OCI-M1 (cell line): ENCODE measurements at places on chromosomes 2 and 18.

GRCh38 chr18:4417714-4418113 is 37.4 kb downstream of the DLGAP1 start:
- no peak for DNase-seq

DNA sequence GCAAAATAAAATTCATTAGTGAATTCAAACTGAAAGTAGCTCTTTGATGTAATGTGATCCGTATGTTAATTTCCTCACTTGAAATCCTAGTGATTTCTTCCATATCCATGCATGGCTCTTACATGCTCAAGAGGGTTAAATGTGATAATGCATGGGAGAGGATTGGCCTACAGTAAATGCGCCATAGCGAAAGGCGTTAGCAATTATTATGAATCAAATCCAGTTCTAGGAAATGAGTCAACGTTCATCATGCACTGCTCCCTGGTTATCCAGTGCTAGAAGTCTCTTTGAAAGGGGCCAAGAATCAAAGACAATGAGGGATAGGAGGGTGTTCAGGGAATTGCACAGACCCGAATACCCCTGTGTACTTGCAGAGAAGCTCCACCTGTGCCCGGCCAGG is 101.4 kb upstream of the RASGRP3 start:
- DNase-seq = no peak

DNA sequence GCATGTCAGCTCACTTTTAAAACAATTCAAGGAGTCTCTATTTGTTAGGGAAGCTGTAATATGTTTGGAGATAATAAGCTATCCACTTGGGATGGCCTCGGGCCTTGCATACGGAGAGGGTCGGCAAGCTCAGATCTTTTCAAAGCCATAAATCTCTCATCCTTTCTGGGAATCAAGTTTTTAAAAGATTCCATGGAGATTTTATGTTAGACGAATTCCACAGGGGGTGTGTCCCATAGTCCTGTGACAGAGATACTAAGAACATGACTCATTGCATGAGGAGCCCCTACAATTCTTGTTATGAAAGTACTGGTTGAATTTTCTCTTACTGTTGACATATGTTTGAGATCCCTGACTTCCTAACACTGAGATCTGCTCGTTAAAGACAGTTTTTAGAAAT is 108.7 kb downstream of the FEZ2 start:
- DNase-seq = no peak

GRCh38 chr18:64202210-64202836 is 53.4 kb upstream of the LINC00305 start:
- DNase-seq = no peak

GRCh38 chr2:22832196-22832595 is 552.8 kb upstream of the KLHL29 start:
- no peak for DNase-seq

DNA sequence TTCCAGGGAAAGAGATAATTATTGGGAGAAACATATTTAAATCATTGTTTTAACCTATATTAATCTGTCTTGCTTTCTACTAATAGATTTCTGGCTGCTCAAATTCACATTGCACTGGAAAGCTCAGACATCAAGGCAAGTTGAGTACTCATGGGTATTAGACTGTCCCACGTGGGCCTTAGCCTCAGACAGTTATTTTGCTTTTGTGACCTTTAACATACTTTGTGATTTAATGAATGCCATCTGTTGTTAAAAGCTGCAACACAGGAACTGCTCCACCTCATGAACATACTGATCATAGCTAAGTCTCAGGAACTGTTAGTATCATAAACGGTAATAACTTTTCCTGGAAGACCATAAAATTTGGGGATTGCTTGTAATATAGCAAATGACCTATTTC is 2.7 kb upstream of the LCT start:
- no peak for DNase-seq

DNA sequence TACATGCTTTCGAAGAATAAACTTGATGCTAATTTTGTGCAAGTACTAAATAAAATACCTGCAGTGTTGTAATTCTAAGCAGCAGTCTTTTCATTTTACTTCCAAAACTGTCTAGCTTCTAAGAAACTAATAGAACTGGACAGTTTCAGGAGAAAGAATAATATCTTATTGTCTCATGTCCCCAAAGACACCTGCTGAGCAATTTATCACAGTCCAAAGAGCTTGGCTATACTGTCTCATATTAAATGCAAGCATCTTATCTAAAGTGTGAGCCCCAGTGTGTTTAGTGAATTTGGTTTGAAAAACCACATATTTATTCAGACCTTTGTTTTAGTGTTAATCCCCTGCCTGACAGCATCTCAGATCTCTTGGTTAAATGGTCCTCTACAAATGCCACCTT is 374.3 kb downstream of the TMX3 start:
- no peak for DNase-seq

GRCh38 chr18:11741505-11742145 is 52.6 kb downstream of the GNAL start:
- peak; percentile 30 for DNase-seq

- DNase-seq = no peak
Observed at GRCh38 chr2:147428120-147428747, 416.6 kb upstream of the ACVR2A start.

DNA sequence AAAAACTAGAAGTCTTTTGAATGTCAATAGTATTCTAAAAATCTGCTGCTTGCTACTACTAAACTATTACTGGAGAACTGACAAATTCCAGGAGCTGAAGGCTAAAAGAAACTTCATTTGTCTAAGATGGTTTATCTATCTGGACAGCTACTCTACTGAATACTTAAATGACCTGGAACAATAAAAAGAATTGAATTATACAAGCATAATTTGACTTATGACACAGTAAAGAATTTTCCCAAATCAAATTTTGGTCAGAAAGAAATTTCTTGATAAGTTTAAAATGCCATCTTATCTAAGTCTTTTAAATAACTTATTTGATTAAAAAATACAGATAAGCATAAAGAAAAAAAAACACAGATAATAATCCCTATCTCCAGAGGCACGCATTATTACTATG is 80.2 kb upstream of the ITGA4 start:
- DNase-seq = no peak

DNA sequence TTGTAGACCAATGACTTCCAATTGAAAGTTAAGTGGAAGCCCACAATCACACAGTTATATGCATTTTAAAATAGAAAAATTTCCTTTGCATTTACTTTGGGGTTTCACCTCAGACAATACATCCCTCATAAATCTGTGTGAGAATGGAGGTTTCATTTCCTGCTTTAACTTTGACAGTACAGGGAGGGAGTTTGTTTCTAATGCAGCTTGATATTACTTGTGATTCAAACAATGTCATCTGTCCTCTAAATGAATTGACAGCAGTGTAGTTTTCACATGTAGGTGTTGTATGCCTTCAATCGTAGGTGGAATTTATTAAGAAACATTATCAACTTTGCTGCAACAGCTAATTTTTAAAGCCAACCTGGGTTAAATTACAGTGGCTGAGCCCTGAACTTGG is 75.2 kb downstream of the TMEFF2 start:
- no peak for DNase-seq

DNA sequence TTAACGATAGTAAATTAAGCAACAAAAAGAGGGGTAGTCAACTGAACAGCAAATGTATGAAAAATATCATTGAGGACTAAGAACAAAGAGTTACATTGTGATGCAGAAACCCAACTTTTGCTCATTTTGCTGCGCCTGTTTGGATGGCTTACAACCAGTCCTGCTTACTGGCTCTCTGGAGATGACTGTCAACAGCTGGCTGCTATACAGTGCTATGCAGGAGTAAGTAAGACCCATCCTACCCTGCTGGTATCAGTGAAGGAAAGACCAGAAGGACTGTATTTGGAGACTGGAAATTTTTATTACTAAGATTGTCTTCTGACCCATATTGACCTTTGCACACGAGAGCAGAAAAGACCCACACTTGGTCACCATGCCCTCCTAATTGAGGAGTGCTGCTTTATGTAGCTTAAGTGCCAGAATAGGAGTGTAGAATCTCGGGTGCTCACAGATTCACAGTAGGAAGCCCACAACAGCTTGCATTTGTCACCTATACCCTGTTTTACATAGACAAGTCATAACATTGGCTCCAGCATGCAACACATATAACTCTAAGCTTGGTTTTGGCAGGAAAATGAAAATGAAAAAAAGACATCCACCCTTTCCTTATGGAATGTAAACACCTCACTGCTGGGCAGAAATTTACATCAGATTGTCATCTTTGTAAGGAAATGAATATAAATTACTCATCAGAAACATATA is 1915.0 kb upstream of the CELF4 start:
- DNase-seq = no peak

- no peak for DNase-seq
Observed at GRCh38 chr2:223541546-223541945, 60.6 kb downstream of the SCG2 start.

DNA sequence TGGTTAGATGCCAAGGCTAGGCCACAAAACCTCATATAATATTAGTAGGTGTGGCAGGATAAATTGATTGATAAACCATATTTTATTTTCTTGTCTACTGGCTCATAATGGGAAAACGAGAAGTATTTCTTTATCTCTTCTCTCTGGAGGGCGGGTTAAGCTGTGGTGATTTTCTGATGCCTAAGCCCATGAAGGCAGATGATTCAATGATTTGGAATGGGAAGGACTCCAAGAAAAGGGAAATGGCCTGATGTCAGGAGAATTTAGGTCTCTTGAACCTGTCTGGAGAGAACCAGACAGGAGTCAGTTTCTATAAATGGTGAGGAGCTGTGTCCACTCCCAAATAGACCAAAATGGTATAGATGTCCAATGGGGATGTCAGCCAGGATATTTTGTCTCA is 18.7 kb upstream of the MAP4K3 start:
- DNase-seq = no peak

- DNase-seq = no peak
Observed at GRCh38 chr18:21054252-21054821, 57.3 kb downstream of the ROCK1 start.
